ENCODE measurements at places on chromosomes 6 and 20.

DNA sequence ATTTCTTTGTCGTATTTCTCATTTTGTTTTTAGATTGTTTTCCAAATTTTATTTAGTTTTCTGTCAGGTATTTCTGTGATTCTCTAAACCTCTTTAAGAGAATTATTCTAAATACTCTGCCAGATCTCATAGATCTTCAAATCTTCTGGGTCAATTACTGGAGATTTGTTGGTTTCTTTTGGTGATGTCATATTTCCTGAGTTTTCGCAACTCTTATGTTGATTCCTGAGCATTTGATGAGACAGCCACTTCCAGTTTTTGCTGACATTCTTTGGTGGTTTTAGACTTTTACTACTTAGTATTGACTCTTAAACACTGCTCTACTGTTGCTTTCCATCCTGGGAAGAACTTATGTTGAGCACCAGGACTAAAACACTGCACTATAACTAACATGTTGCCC, 21.9 kb downstream of the ADGB start:
- DNase-seq: no peak

GRCh38 chr20:57878786-57879424, 169.1 kb upstream of the PMEPA1 start:
- DNase-seq: no peak

- DNase-seq: no peak
Observed at GRCh38 chr6:13863699-13864155, 49.4 kb upstream of the MCUR1 start.

DNA sequence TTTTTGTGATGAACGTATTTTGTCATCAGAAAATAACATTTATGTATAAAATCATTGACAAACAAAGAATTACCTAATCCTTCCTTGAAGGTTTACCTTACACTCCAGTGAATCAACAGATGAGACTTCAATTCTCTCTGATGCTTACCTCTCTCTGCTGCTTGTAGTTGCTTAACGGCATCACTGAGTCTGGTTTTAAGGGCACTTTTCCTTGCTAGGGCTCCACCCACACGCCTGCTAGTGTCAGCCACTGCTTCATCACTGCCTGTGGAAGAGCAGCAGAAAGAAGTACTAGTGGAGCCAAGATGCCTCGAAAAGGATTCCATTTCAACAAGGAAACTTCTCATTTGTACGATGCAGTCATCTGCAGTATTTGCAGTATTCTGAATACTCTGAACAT, 63.0 kb downstream of the FAM229B start:
- no peak for DNase-seq

- no peak for DNase-seq
Observed at GRCh38 chr20:45866454-45866853, 9.0 kb downstream of the ZSWIM3 start.

- DNase-seq: no peak
Observed at GRCh38 chr6:110342759-110343158, 15.4 kb downstream of the METTL24 start.

DNA sequence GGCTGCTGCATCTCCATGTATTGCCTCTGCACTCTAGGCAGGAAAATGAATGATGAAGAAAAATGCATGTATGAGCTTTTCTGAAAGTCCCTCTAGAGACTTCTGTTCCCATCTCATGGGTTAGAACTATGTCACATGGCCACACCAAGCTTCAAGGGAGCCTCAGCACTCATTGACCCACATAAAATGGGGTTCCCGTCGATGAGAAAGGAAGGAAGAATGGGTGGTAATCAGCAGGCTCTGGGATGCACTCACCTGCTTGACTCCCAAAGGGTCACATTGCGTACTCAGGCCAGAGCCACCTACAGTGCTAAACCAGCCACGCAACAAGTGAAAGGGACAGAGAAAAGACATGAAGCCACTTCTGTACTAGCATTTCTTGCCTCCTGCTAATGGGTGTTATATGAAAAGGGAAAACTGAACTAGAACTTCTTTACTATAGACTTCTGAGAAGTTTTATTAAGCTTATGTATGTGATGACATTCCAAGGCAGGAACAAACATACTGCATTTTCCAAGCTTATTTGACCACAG, 95.8 kb upstream of the GCM1 start:
- no peak for DNase-seq

DNA sequence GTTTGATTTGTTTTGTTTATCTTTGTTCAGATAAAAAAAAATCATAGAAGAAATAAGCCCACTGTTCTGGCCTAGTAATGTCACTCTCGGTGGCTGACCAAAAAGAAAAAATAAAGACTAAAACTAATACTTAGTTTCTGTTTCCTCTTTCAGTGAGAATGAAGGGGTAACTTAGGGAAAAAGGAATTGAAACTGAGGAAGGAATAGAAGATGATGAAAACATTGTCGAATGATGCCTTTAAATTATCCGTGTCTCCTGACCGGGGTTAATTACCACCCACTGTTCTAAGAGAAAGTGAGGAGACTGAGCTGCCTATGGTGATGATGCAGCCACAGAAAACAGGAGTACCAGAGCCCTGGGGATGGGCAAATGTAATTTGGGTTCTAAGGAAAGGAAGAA, 73.1 kb downstream of the PTCHD4 start:
- no peak for DNase-seq

GRCh38 chr6:166282394-166283032, 25.7 kb downstream of the PRR18 start:
- no peak for DNase-seq

DNA sequence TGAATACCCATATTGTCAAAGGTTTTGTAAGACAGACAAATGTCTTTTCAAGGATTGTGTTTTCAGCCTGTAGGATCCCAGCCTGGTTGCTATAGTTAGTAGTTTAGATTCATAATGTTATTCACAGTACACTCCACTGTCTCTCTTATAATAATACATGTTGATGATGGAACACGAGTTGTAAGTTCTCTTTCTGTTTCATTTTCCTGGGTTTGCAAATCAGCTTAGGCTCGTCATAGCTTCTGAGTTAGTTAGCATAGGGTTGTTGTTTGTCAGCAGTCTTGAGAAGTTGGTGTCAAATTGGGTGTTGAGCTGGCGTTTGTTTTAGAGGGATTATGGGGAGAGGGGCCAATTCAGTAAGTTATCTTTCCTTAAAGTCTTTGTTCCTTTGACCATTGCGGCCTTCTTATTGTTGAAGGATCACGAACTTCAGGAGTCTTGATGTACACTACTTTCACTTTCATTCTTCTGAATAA, 45.8 kb downstream of the QKI start:
- DNase-seq: no peak

DNA sequence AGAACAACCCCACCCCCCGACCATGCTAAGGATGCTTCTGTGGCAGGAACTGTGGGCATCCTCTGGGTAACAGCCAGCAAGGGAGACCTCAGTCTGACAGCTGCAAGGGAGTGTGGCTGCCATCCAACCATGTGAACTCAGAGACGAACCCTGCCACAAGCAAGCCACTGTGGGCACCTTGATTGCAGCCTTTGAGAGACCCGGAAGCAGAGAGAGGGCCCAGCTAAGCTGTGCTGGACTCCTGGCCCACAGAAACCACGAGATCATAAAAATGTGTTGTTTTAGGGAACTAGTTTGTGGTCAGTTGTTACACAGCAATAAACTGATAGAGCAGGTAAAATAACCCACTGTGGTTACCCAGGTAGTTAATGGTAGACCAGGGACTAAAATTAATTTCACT, 414.6 kb downstream of the CDH26 start:
- DNase-seq: no peak

DNA sequence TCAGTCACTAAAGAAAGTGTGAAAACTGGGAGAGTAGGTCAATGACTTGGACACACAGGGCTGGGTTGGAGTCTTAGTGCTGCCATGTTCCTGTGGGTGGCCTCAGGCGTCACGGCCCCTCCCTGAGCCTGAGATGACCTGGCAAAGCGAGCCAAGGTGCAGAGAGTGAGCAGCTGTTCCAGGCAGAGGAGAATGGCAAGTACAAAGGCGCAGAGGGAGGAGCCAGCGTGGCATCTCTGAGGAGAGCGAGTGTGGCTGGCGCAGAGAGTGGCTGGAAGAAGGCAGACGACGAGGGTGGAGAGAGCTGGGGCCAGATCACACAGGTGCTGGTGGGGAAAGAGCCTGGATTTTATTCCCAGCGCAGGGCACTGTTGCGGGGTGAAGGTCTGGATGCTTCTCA, 20.6 kb upstream of the CHMP4B start:
- no peak for DNase-seq

GRCh38 chr20:14960831-14961230, 623.4 kb upstream of the FLRT3 start:
- no peak for DNase-seq

DNA sequence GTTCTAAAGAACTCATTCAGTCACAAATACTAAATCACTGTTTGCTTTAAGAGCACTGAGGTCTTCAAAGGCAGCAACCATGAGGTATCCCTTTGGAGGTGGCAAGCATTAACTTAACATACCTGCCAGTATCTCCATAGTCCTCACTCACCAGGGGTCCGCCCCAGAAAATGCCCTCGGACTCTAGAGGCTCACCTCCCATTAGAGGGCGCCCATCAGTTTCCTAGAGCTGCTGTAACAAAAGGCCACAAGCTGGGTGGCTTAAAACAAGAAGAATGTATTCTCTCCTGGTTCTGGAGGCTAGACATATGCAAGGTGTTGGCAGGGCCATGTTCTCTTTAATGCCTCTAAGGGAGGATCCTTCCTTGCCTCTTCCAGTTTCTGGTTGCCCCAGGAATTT, 12.0 kb upstream of the RNGTT start:
- DNase-seq: no peak

GRCh38 chr6:33390767-33391277, 801 bp upstream of the KIFC1 start:
- DNase-seq: no peak

DNA sequence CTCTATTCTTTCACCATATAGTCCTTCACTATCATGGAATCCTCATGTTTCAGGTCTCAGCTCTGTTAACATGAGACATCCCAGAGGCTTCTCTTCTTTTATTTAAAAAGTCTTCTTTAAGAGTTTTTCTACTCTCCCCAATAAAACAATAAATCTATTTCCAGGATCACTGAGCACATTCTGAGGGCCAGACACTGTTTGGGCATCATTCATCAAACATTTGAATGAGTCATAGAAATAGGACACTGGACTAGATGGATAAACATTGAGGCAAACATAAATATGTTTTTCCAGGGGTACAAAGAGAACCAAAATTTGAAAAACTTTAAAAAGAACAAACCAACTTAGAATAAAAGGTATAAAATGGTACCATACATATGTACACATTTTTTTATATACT, 554.4 kb downstream of the KIF16B start:
- DNase-seq: no peak

GRCh38 chr6:111900735-111901134, 27.5 kb upstream of the FYN start:
- DNase-seq: no peak

DNA sequence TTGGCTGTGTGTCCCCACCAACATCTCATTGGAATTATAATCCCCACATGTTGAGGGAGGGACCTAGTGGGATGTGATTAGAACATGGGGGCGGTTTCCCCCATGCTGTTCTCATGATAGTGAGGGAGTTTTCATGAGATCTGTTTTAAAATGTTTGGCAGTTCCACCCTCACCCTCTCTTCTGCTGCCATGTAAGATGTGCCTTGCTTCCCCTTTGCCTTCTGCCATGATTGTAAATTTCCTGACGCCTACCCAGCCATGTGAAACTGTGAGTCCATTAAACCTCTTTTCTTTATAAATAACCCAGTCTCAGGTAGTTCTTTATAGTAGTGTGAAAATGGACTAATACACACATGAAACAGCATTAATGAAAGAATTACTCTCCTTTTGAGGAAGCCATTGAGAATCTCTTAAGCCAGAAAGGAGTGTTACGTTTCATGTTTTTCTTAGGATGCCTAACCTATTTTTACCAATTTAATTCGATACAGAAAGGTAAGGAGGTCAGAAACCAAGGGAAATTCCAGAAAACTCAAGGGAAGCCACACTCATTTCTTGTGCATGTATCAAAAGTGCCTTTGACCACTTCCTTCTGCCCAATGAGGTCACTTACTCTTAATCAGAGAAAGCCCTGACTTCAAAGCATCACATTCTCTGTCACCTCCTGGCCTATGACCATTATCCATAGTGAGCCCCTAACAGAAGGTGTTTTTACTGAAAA, 24.7 kb upstream of the HINT3 start:
- DNase-seq: no peak

DNA sequence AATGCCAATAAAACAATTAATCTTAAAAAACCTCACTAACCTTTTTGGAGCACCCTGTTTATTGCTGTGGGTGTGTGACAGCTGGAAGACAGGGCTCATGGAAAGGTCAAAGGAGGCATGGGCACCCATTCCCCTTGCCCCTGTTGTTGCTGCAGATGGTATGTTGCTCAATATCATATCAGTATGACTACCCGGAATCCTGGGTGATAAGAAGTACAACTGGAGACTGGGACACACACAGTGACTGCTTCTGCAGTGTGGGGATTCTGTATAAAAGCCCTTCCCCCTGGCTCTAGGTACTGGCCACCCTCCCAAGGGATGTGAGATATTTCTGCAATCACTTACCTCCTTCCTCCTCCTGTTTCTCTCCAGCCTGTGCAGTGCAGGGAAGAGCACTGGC, 47.3 kb upstream of the IL20RA start:
- DNase-seq: no peak

DNA sequence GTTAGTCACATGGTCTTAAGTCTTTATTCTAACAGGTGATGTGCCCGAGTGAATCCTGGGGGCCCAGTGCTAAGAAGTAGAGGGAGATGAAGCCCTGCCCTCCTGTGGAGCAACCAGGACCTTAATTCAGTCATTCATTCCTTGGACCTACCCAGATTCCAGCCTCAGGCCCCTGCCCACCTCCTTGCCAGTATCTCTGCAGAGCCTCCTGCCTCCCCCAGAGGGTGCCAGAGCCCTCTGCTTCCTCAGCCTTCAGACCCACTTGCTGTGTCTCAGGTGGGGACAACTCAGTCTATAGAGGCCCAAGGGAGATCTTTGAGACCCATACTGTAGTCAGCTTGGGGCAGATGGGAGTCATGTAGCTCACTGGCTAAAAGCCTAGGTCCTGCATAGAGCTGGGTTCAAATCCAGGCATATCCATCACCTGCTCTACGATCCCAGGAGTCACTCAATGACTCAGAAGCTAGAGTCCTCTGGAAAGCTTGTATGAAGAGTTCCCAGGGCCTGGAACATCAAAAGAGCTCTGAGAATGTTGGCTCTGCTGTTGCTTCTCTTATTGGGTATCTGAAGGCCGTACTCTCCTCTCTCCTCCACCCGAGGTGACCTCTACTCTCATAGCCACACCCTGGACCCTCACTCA, 3.9 kb upstream of the SIGLEC1 start:
- no peak for DNase-seq

GRCh38 chr6:5866547-5867051, 140.1 kb downstream of the NRN1 start:
- DNase-seq: peak; percentile 3

- DNase-seq: peak; percentile 20
Observed at GRCh38 chr6:44268095-44268628, 2.1 kb upstream of the TMEM151B start.

DNA sequence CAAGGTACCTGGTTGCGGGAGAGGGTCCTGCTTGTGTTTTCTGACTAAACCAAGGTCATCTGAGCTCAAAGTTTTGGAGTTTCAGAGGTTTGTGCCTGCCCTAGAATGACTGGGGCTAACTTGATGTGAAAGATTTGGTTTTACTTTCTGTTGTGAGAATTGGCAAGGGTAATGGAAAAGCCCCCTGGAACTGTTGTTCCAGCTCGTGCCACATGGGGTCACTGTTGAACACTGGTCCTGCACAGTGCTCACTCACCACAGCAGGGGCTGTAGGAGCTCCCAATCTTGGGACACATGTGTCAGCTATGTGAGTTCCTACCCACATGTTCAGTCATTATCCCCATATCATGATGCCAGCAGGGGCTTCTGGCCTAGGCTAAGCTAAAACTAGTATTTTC, 6.5 kb downstream of the TGM6 start:
- DNase-seq: no peak

Data from NCI-H2081 treated with DMSO at 0.1 percent for 48 hours (cell line).